ENCODE measurements at places on chromosomes 3 and 15. TPM values are rescaled to one million over a fixed set of nuclear protein-coding genes. Genes with fewer than 3 reads are reported as not detected.

Gene MUC20
- 3.0 TPM for total RNA-seq

DNA sequence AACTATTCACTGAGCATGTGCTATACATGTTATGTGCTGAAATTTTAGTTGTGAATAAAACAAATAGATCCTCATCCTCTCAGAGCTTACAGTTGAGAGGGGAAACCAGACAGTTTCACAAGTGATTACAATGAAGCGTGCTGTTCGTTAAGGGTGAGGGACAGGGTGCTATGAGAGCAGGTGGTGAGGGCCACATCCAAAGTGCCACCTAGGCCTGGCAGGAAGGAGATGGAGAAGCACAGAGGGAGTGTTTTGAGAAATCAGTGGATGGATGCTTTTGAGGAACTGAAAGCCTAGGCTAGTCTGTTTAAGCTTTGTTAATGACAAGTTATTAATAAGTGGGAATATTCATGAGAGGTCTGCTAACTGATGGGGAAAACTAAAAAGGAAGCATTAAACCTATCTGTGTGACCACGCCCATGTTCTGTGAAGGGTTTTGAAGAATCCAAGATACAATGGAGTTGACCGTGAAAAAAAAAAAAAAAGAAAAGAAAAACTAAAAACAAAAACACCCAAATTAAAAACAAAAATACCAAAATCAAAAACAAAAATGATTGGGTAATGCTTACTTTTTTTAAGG lies 7.3 kb downstream of the MCTP2 start:
- peaks cover 50% of the 10 kb centered on the region for H3K4me1 ChIP-seq
- no peak for DNase-seq
- peaks cover 28% of the 10 kb centered on the region for H3K36me3 ChIP-seq
- H3K27ac ChIP-seq, result no peak overlapping the region
- no peaks in the 10 kb centered on the region for H3K27me3 ChIP-seq

Gene STAC
- not detected for total RNA-seq

- peaks cover 72% of the 10 kb centered on the region for H3K27me3 ChIP-seq
- H3K4me3 ChIP-seq, result no peak overlapping the region
- DNase-seq, result no peak
- no peak overlapping the region for H3K27ac ChIP-seq
- H3K36me3 ChIP-seq, result no peaks in the 10 kb centered on the region
- peaks cover 1% of the 10 kb centered on the region for H3K4me1 ChIP-seq
These were observed 220.1 kb upstream of the PRICKLE2 start for GRCh38 chr3:64445109-64445943.

DNA sequence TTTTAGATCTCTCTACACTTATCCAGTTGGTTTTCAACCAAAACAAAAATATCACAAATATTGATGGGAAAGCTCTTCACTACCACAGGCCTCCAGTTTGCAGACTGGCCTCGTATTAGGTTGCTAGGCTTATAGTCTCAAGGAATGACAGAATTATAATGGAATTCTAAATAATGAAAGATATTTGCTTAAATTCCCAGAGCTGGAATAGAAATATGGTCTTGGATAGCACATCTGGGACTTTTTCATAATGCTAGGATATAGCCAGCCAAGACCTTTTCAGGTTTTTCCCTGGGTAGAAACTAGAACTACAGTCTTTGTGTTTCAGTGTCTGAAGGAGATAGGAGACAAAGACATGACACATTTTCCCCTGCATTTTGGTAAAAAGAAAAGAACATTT lies 121.9 kb upstream of the STAC start:
- no peak overlapping the region for H3K4me3 ChIP-seq
- no peaks in the 10 kb centered on the region for H3K36me3 ChIP-seq
- DNase-seq, result no peak
- H3K27ac ChIP-seq, result no peak overlapping the region

DNA sequence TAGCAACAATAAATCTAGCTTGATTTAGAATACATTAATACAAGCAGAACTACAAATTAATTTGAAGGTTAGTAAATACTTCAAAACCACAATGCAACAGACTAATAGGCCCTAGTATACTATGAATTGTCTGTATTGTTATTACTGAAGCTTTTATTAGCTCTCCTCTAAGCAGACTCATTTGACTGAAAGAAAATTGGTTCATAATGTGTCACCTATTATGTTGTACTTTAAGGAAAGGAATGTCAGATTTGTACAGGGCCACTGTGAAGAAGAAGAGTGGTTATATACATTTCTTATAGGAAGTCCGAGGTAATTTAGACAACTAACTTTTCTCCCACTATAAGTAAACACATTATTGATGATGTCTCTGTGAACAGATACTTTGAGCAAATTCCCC lies 954.5 kb downstream of the ZPLD1 start:
- no peaks in the 10 kb centered on the region for H3K27me3 ChIP-seq
- no peak overlapping the region for H3K27ac ChIP-seq
- no peaks in the 10 kb centered on the region for H3K36me3 ChIP-seq
- no peak overlapping the region for H3K4me3 ChIP-seq

Gene GP9
- not detected for total RNA-seq

Gene SLC24A5
- not detected for total RNA-seq

GRCh38 chr15:75713338-75713895 lies 769 bp upstream of the CSPG4 start:
- no peak overlapping the region for H3K27ac ChIP-seq
- H3K4me3 ChIP-seq, result no peak overlapping the region
- H3K27me3 ChIP-seq, result peaks cover 23% of the 10 kb centered on the region
- H3K4me1 ChIP-seq, result no peaks in the 10 kb centered on the region

All from activated naive CD8-positive, alpha-beta T cell treated with anti-CD3 and anti-CD28 coated beads, Interleukin-2, amount 10 ng/mL, durations not matched to agents 7 days and 5 days (primary cell).